CD8-positive, alpha-beta memory T cell (primary cell): ENCODE measurements at places on chromosomes 3 and 15. TPM values are rescaled to one million over a fixed set of nuclear protein-coding genes. Genes with fewer than 3 reads are reported as not detected.

GRCh38 chr15:99148851-99149276 is 44.0 kb downstream of the SYNM start:
- no peak for DNase-seq

GRCh38 chr3:90253131-90253530 is 1145.7 kb downstream of the EPHA3 start:
- no peak for DNase-seq

- DNase-seq = no peak
These were observed 54.0 kb upstream of the SKOR1 start for GRCh38 chr15:67771189-67771800.

Gene NEK10
- total RNA-seq = 0.24 TPM

Gene PIF1
- 14.6 TPM for total RNA-seq

GRCh38 chr3:62046326-62046725 is 327.0 kb downstream of the FEZF2 start:
- no peak for DNase-seq
